ENCODE measurements at places on chromosomes 12 and 14.

DNA sequence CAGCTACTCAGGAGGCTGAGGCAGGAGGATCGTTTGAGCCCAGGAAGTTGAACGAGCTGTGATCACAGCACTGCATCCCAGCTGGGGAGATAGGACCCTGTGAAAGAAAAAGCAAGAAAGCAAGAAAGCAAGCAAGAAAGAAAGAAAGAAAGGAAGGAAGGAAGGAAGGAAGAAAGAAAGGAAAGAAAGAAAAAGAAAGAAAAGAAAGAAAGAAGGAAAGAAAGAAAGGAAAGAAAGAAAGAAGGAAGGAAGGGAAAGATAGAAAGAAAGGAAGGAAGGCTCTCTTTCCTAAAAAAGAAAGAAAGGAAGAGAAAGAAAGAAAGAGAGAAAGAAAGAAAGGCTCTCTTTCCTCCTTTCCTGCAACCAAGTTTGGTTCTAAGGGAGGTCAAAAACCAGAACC is 380.3 kb downstream of the PCNX1 start:
- DNase-seq: no peak

DNA sequence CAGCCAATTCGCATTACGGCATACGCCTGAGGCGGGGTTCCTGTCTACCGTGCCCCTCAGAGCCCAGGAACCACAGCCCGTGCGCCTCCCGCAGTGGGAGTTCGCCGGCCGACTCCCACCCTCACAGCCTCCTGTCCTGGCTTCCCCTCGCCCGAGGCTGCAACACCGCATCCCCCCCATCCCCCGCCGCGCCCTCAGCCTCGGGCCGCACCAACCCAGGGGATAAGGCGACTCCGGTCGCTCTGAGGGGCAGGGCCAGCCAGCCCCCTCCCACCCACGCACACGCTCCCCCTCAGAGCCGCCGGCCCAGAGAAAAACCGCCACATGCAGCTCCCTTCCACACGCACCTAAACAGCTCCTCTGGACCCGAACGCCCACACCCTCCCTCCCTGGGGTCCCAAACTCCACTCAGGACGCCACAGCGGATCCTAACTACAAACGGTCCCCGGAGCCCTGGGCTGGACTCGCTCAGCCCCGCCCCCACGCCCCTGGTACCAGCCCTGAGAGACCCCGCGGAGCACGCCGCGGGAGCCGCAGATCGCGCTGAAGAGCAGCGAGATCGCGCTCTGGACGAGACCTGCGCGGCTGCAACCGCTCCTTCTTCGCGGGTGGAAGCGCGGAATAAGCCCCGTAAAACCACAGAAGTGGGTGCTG is at the start of gene C14orf39:
TSS of gene C14orf39 (minus strand) at position 466 of the 654 bp plus-strand sequence. CDS start 985 bp downstream, outside the sequence.
- no peak for DNase-seq

DNA sequence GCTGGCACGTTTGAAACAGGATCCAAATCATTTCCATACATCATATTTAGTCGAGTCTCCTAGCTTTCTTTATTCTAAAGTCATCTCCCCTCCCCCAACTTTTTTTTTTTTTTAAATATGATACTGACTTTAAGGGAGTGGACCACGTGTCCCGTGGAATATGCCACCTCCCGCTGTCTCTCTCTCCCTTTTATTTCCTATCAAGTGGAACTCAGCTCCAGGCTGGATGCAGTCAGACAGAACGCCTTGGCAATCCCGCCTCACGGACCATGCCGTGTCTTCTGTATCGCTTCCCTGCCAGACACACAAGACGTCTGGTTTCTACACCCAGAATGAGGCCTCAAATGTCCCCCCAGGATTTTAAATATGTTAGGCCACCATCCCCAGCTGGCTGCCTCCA is 21.2 kb downstream of the BCL7A start:
- no peak for DNase-seq

DNA sequence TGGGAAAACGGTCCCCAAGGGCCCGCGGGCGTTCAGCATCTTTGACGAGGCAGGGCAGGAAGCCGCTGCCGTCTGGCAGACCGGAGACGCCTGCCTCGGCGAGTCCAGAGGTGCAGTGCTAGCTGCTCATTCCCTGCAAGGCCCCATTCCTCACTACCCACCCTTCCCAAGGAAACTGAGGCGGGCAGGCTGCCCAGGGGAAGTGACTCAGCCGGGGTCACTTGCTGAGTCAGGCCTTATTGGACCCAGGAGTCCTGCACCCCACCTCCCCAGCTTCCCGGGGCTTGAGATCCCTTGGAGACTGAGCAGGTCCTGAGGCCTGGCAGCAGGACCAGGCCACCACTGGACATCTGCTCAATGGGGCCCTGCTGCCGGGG is 3.7 kb downstream of the SH2B3 start:
- DNase-seq: no peak

- no peak for DNase-seq
Observed at GRCh38 chr12:3772380-3772779, 19.5 kb upstream of the CRACR2A start.

- DNase-seq: no peak
Observed at GRCh38 chr12:122527478-122527944, 462 bp downstream of the KNTC1 start.

GRCh38 chr14:81085596-81085995 is 130.2 kb downstream of the TSHR start:
- DNase-seq: no peak

- DNase-seq: no peak
Observed at GRCh38 chr12:41293011-41293410, 104.9 kb downstream of the PDZRN4 start.

DNA sequence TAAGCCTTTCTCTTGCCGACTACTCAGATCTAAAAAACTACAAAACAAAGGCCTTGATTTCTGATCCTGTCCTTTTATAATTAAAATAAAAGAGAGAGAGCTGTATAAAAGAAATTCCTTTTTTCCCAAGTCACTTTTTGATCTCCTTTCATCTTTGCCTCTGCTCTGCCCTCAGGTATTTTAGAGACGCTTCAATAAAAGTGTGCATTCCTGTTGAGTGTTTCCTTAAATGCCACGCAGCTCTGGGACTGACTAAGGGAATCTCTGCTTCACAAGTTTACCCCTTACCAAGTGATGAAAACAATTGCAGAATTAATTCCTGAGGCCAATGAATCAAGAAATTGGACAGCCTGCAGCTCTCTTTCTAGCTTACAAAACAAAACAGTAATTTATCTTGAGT is 1109.8 kb downstream of the TMTC2 start:
- DNase-seq: no peak

DNA sequence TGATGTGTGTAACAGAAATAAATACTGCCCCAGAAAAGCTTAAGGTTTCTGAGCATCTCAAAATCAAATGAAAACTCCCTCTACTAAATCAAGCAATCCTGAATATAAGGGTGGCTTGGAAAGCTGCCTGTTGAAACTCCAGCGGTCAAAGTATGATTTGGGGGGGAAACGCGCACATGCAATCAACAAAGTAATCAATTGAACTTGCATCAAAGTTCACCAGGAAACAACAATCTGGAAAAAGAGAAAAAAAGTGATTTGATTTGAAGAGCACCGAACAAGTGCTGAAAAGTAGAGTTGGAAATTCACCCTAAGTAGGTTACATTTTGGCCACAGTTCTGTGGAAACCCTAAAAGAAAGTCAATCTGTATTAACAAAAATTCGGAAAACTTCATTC is 700 bp downstream of the CNIH1 start:
- no peak for DNase-seq

- DNase-seq: peak; percentile 28
Observed at GRCh38 chr12:15220915-15221885, at the start of gene RERG. Gene RERG (minus strand): TSS chr12:15221417. CDS start chr12:15217489, 3,928 bp downstream.

- no peak for DNase-seq
Observed at GRCh38 chr12:16325426-16325825, 22.0 kb upstream of the MGST1 start.

DNA sequence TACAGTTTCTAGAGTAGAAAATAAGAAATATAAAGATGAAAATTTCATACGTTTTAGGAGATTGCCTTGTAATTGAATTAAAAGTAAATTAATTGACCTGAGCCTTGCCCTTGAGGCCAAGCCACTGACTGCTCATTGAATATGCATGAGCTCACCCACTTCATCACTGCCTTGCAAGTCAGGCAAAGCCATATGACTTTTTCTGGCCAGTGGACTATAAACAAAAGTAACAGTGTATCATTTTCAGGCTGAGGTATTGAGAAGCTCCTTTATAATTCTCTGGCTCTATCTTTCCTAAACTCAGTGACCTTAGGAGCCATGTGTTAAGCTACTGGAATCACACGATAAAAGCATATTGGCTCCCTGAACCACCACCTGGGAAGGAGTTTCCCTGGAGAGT is 369.3 kb downstream of the NUAK1 start:
- DNase-seq: no peak

DNA sequence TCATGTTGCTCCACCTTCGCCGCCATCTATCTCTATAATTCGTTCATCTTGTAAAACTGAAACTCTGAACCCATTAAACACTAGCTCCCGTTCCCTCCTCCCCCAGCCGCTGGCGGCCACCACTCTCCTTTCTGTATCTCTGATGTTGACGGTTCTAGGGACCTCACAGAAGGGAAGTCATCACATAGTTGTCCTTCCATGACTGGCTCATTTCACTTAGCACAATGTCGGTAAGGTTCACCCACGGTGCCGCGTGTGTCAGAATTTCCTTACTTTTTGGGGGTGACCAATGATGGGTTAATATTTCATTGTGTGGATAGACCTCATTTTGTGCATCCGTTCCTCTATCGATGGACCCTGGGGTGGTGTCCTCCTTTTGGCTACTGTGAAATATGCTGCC is 2.0 kb upstream of the CACNA2D4 start:
- no peak for DNase-seq

DNA sequence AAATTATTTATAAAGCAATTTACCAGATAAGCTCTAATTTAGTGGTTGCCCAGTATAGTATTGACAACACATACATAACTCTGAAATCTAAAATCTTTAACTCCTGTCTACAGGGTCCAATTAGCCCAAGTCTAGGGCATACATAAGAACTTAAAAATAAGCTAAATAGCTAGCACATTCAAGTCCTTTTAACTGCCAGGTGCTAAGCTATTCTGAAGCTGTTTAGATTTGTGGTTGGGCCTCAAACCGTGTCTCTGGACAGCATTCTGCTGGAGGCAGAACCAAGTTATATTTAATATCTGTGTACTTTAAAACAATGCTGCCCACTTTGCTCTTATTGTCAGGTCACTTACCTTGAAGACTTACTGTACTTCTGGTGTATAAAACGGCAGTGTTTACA is 19.0 kb downstream of the RPS6KA5 start:
- no peak for DNase-seq

GRCh38 chr12:28036940-28037339 is 64.4 kb upstream of the PTHLH start:
- no peak for DNase-seq

GRCh38 chr14:60311417-60311816 is 62.4 kb downstream of the PPM1A start:
- no peak for DNase-seq

DNA sequence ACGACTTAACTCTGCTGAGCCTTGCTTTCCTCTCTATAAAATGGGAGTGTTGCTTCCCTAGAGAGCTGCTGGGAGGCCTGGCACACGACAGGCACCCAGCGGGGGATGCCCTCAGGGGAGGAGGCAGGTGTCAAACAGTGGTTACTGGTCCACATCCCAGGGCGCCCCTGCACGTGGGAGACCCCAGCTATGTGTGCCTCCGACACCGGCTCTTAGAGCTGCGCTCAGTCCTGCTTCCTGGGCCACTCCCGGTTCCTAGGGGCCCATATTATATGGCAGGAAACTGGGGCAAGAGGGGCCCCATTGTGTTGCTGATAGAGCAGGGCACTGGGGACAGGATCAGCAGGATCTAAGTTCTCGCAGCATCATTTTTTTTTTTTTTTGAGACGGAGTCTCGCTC is 47.3 kb downstream of the CHGA start:
- DNase-seq: no peak

DNA sequence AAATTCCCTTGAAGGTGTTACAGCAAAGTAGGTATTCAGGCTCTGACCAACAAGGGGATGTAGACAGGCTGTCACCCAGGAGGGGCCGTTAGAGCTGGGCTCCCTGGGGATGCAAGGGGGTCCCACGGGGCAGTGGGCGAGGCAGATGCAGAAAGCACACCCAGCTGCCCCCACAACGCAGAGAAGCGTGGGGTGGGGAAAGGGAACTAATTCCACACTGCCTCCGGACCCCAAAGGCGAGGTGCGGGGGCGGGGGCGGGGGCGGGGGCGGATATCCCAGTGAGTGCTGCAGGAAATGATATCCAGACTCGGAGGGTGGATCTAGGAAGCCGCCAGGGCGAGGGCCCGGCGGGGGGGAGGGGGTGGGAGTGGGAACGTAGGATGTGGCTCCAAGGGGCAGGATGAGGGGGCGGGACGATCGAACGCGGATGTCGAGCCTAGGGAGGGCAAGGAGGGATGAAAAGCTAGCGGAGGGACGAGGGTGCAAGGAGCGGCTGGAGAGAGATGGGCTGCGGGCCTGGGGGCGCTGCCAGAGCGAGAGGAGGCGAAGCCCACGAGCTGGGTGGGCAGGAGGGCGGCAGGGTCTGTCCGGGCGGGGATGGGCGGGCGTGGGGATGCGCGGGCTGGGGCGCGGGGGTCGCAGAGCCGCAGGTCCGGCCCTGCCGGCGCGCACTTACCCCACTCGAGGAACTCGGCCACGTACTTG is 874 bp downstream of the CDC42BPB start:
- DNase-seq: no peak

DNA sequence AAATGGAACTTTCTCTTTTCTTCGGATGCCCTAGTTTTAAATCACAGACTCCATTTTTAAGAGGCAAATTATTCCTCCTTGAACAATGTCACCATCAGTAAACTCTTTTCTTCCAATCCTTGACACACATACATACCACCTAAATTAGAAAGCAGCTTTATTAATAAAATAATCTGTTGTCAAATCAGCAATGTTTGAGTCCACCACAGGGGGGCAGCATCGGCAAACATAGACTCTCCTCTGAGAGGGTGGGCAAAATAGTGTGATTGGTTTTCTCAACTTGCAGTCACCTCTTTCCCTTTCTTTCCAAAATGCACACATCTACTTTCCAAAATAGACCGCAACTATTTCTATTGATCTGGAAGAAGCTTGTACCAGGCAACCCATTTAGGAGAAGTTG is 438.4 kb upstream of the OR4E1 start:
- no peak for DNase-seq

DNA sequence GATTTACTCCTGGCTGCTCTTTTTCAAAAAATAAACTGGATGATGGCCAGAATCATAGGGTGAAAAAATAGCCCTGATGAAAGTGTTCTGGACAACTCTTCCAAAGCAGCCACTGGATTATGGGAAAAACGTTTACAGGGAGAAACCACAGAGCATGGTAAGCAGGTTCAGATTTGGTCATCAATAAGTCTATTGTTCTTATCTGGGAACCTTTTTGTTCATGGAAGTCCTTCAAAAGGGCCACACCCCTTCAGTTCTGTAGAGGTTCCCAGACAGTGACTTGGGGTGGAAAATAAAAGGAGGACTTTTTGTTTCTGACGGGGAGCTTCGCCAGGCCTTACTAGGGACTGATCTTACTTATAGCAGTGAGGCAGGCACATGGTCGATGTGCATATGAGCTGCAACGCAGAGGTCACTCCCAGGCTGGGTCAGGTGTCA is 117.4 kb upstream of the SLC38A2 start:
- DNase-seq: no peak

- no peak for DNase-seq
Observed at GRCh38 chr14:80946187-80946586, 4.6 kb upstream of the CEP128 start.

GRCh38 chr12:5912437-5913334 is 32.4 kb downstream of the ANO2 start:
- DNase-seq: no peak

GRCh38 chr12:122837306-122838265 is 2.3 kb downstream of the HIP1R start:
- DNase-seq: no peak

- DNase-seq: no peak
Observed at GRCh38 chr12:111454311-111454710, 48.6 kb downstream of the SH2B3 start.

- no peak for DNase-seq
Observed at GRCh38 chr14:55094292-55095157, 34.5 kb upstream of the LGALS3 start.
